H9 (cell line): ENCODE measurements at places on chromosomes 2 and 18. TPM values are rescaled to one million over a fixed set of nuclear protein-coding genes. Genes with fewer than 3 reads are reported as not detected.

Gene GREB1L
- total RNA-seq: 2.1 and 2.7 TPM in 2 replicates

Gene PTPRM
- 3.9 and 6.2 TPM in 2 replicates for total RNA-seq

Gene KCNJ3
- 0.11 TPM in 1 of 2 replicates, not detected in the other for total RNA-seq

Gene FBXO48
- 1.3 and 1.4 TPM in 2 replicates for total RNA-seq

Gene PROM2
- 3.1 and 4.0 TPM in 2 replicates for total RNA-seq

Gene CAPN14
- 0.07 and 0.09 TPM in 2 replicates for total RNA-seq

Gene FAM168B
- total RNA-seq: 75.1 and 81.4 TPM in 2 replicates

Gene MYCN
- 100.0 and 105 TPM in 2 replicates for total RNA-seq

Gene CRYGD
- not detected in 2 replicates for total RNA-seq

Gene MATN3
- 12.2 and 13.5 TPM in 2 replicates for total RNA-seq

Gene AAMP
- total RNA-seq: 103 and 106 TPM in 2 replicates

Gene HAAO
- 5.3 and 6.6 TPM in 2 replicates for total RNA-seq

Gene POTEJ
- total RNA-seq: not detected in 2 replicates

Gene MARCHF4
- 0.26 and 0.33 TPM in 2 replicates for total RNA-seq
